ENCODE measurements at places on chromosomes 5 and 9.

- DNase-seq: no peak
These were observed 6.4 kb upstream of the PAEP start for GRCh38 chr9:135555203-135555602.

DNA sequence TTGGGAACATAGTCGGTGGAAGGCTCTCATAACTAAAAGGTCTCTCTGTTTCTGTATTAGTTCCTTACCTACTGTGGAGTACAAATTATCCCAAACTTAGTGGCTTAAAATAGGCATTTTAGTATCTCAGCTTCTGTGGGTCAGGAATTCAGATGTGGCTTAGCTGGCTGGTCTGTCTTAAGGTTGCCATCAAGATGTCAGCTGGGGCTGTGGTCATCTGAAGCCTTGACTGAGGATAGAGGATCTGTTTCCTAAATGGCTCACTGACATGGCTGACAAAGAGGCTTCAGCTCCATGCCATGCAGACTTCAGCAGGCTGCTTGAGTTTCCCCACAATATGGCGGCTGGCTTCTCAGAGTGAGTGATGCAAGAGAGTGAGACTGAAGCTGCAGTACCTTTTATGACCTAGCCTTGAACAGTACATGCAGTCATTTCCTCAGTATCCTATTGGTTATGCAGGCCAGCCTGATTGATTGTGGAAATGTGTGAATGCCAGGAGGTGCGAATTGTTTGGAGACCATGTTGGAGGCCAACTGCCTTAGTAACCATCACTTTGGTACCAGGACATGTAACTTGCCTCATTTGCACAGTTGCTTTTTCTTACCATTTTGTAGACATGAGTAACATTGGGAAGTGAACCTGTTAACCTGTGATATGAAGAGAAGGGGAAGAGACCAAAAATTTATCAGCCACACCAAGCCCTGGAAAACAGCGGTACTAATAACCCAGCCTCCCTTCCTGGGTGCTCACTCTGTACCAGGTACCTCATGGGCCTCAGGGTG is 152.8 kb upstream of the IER5L start:
- no peak for DNase-seq

- no peak for DNase-seq
These were observed 6.6 kb downstream of the ISL1 start for GRCh38 chr5:51389577-51390463.

DNA sequence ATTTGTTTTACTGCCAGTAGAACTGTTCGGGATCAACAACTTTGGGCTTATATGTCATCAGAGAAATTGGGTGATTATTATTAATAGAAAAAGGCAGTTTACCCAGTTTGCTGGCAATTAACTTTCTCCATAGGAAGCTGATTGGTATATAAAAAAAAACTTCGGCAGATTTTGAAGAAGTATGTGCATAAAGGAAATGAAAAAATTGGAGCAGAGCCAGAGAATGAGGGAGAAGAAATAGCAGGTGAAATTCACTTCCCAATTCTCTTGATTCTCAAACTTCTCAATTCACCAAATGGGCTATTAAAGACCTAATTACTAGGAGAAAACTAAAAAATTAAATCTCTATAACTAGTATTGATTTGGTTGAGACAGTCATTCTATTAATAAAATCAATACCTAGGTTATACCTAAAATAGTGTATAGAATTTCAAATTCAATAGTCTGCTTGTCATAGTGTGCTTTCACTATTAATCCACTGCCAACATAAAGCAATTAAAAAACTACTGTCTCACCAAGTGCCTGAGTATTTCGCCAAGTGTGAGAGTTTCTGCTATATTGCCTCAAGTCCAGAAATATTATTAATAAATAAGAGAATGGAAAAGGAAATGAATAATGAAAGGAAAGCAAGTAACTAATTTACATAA is 47.5 kb downstream of the STX17 start:
- DNase-seq: no peak

- no peak for DNase-seq
These were observed 291.9 kb downstream of the DMAC1 start for GRCh38 chr9:7507566-7508270.

GRCh38 chr9:36691671-36692070 is 119.0 kb downstream of the MELK start:
- DNase-seq: no peak

DNA sequence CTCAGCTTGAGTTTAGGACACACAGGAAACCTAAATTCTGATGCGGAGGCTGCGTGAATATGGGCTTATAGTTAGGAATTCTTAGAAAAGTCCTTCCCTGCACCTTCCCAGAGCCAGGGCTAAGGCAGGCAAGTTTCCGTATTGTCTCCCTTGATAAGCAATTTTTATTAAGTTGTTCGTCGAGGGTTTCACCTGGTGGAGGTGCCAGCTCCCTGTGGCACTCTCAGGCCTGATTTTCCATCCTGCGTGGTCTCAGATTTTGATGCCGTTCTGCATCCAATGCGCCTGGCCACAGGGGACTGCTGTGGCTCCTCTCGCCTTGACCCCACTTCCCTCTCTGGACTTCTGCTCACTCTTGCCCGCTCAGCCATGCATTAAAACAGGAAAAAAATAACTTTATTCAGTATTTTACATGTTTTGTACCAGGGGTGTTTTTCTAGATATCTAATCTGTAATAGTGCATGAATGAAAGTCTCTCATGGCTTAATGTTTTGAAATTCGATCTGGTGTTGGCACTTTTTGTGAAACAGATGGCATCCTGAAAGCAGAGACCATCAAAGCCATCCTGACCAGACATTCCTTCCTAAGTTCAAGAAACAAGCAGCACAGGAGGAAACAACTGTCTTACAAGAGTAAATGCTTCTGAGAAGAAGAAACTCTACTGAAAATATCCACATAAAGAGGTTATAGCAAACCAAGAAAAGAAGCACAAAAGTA is 50.7 kb downstream of the TRIP13 start:
- no peak for DNase-seq

GRCh38 chr9:128384801-128385495 is 13.8 kb downstream of the URM1 start:
- DNase-seq: no peak

DNA sequence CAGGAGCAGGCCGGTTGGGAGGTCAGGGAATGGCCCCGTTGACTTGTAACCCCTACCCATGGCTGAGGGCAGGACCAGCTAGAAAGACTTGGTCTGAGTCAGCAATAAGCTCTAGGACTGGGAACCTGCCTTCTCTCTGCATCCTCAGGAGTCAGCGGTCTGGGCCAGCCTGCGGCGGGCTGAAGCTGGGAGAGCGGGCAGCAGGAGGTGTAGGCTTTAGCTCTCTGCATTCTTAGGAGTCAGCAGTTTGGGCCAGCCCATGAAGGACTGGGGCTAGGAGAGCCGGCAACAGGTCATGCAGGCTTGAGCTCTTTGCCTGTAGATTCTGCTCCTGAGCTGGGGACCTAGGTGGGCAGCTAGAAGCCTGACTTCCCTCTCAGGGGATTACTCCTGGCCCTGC is 6.4 kb upstream of the SMIM32 start:
- no peak for DNase-seq

- DNase-seq: no peak
These were observed 352.3 kb downstream of the SLCO4C1 start for GRCh38 chr5:101943784-101944183.

- DNase-seq: no peak
These were observed 118.8 kb downstream of the GALNT10 start for GRCh38 chr5:154309371-154309745.

- no peak for DNase-seq
These were observed 1665.4 kb upstream of the CDH9 start for GRCh38 chr5:28703651-28704260.

- DNase-seq: no peak
These were observed 156.5 kb upstream of the IL12B start for GRCh38 chr5:159486836-159487235.

DNA sequence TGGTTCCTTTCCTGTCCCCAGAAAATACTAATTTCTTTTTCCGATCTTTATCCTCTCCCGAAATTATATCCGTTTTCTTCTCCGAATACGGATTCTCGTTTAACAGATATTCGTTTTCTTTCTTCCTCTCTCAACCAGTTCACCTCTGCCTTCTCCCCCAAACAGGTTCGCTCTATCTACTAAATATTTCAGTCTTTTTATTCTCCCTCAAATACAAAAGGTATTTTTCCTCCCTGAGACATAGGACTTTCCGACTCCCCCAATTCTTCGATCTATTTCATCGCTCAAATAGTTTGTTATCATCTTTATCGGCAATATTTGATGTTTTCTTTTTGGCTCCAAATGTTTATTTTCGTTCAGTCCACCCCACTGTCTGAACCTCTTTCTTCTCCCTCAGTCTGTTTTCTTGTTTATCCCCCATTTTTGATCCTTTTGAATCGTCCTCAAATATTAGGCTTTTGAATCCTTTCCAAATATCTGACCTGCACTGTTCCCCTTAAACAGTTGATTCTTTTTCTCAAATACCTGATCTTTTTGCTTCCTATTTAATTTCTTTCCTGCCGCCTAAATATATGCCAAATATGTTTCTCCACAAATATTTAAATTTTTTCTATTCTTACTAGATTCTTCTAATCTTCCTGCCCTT is 4.4 kb downstream of the PITX1 start:
- DNase-seq: no peak

GRCh38 chr9:133460405-133461175 is 812 bp downstream of the CACFD1 start:
- DNase-seq: no peak

- DNase-seq: no peak
These were observed 248.4 kb downstream of the PRELID2 start for GRCh38 chr5:145586661-145587307.

- no peak for DNase-seq
These were observed 5.3 kb downstream of the SARDH start for GRCh38 chr9:133732639-133733408.

- DNase-seq: no peak
These were observed 2.1 kb upstream of the WNK2 start for GRCh38 chr9:93181672-93182435.

DNA sequence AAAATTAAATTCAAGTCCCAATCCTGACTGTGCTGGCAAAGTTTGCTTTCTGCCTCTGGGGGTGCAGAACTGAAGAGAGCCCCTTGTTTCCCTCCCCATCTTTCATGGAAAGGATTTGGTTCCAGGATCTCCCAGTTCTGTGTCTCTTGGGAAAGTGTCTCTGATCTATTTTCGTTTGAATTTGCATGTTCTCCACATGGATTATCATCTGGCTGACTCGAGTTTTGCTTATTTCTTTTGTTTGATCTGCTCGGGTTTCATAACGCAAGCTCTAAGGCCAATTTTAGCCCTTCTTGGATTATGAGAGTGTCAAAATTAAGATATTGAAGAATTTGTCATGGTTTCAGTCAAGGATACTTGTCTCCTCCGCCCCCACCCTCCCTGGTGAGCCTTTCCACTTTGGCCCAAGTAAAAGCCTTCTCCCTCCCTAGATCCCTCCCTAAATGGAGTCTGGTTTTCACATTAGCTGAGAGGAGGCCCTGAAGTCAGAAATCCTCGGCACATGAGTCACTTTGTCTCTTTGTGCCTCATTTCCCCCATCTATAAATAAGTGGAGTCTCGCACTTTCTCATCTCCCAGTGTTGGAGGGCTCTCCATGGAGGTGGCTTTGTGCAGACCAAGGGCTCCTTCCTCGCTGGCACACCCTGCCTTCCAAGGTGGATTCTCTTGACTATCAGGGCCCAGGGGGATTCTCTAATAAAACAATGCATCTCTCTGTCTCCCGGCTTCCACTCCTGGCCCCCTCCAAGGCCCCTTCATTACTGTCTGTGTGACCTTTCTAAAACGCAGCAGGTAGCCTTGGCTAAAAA is 17.3 kb downstream of the ADRB2 start:
- no peak for DNase-seq

DNA sequence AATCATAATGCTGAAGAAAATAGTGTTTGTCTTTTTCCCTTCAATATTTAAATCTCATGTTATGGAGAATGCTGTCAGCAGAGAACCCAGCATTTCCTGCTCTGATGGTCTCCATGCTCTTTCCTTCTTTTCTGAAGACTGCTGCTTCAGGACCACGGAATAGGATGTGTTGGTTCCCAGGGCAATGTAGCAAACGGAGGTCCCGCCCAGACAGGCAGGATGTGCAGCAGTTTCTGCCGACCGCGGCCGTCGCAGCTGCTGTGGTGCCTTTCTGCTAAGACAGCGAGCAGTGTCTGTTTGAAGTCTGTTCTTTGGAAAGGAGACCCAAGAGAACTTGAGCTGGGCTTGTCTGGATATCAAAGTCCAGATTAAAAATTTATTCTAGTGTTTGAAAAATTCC is 654.3 kb downstream of the CCDC171 start:
- no peak for DNase-seq

- no peak for DNase-seq
These were observed 425.2 kb upstream of the CDH9 start for GRCh38 chr5:27463446-27464149.

GRCh38 chr5:56298336-56299090 is 65.4 kb upstream of the ANKRD55 start:
- no peak for DNase-seq

DNA sequence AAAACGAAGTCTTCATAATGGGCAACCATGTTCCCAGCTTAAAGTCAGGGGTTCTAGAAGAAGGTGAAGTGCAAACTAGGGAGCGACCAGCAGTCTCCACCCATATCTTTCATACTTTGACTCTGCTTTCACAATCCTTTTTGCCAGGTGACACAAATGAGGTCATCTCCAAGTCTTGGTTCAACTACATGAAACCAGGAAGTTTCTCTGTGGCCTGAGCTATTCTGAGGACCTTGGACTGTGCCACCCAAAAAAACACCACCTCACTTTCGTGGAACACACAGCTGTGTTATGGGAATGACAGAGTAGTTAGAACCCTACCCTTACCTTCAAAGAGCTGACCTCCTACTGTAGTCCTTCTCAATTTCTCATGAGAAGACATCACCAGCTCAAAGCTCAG is 309.2 kb downstream of the AGTPBP1 start:
- DNase-seq: no peak

GRCh38 chr5:54959673-54960418 is 25.5 kb downstream of the ESM1 start:
- peak; percentile 3 for DNase-seq

DNA sequence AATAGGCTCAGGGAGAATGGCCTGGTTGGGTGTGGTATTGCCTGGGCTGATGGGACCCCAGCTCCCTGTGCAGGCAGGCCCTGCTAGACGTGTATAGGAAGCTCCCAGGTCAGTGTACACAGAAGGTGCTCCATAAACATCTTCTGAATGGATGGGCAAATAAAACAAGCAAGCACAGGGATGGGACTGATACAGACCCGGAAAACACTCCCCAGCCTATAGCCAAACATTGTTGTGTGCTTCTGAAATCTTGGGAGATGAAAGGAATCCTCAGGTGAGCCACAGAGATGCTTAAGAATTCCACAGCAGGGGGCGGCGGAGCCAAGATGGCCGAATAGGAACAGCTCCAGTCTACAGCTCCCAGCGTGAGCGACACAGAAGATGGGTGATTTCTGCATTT is 151.8 kb downstream of the ENTREP1 start:
- DNase-seq: no peak

- DNase-seq: no peak
These were observed 10.6 kb upstream of the SH3RF2 start for GRCh38 chr5:145925803-145926202.
